GDM1 (cell line): ENCODE measurements at places on chromosomes 13 and 19.

DNA sequence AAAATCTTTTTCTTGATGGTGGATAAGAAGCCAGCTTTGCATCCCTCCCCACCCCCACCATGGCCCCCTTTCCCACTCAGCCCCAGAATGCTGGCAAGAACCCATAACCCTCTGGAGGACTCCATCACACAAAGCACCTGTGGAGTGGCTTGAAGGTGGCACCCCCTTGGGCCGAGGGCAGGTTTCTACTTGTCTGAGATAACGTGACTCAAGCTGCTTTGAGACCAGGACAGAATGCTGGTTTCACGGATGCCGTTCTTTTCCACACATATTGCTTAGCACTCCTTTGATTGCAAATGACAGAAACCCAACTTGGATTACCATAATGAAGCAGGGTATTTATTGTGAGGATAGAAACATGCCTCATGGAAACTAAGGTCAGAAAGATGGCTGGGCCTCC, 82.2 kb downstream of the LACC1 start:
- no peak for DNase-seq

DNA sequence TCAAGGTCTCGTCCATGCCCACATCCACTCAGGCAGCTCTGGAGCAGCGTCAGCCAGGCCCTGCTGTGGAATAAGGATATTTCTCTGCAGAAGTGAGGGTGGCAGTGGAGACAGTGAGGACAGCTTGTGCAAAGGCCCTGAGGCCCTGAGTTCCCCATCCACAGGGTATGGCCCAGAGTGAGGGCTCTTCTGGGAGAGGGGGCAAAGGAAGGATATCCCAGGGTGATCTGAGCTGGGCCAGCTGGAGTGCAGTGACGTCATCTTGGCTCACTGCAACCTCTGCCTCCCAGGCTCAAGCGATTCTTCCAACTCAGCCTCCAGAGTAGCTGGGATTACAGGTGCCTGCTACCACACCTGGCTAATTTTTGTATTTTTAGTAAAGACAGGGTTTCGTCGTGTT, 11.5 kb downstream of the MARK4 start:
- DNase-seq = no peak

GRCh38 chr13:89925107-89925506, 1422.4 kb upstream of the MIR17HG start:
- no peak for DNase-seq

DNA sequence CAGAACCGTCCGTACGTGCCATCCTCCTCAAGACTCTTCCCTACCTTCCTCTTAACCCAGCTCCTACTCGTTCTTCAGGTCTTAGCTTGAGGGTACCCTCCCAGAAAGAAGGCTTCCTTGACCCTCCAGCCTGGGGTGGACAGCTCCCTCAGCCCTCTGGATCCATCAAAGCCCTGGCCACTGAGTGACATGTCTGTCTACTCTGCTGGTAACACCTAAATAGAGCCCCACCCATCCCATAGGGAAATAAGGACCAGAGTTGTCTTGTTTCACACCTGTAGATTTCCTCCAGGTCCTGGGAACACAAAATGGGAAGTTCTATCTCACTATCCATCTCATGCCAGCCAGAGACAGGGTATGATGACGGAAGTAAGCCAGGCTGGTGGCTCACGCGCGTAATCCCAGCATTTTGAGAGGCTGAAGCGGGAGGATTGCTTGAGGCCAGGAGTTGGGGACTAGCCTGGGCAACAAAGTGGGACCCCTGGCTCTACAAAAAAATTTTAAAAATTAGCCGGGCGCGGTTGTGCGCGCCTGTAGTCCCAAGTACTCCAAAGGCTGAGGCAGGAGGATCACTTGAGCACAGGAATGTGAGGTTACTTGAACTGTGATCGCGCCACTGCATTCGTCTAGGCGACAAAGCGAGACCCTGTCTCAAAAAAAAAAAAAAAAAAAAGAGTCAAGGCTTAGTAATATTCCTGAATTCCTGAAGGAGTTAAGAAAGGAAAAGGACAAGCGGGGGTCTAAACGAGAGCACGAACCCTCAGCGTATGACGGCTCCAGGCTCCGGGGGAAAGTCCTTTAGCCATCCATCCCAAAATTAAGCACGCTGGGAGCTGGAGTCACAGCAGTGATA, 566 bp upstream of the CCDC97 start:
- DNase-seq = no peak

DNA sequence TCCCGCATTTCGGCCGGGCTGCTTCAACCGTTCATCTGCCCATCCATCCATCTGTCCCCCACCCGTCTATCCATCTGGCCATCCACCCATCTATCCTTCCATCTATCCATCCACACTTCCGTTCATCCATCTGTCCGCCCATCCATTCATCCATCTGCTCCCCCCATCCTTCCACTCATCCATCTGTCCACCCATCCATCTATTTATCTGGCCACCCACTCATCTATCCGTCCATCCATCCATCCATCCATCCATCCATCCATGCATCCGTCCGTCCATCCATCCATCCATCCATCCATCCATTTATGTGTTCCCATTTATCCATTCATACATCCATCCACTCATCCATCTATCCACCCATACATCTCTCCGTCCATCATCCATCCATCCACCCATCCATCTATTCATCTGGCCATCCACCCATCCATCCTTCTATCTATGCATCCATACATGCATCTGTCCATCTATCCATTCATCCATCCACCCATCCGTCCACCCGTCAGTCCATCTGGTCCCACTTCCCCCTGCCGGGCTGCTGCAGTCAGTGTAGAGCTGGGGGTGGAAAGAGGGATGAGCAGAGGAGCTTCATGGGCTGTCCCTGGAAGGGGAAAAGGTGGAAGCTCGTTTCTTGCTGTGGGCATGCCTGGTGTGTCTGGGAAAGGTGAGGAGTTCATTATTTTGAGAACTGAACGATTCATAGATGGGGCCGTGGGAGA, 722 bp downstream of the HSD11B1L start:
- no peak for DNase-seq

- DNase-seq = no peak
Observed at GRCh38 chr13:107291875-107292274, 723.9 kb upstream of the ARGLU1 start.

- DNase-seq = no peak
Observed at GRCh38 chr19:29952646-29953045, 10.6 kb downstream of the URI1 start.

- DNase-seq = no peak
Observed at GRCh38 chr13:73133531-73133930, 74.7 kb downstream of the KLF5 start.

GRCh38 chr19:56109226-56109625, 11.9 kb downstream of the ZNF787 start:
- DNase-seq = no peak

DNA sequence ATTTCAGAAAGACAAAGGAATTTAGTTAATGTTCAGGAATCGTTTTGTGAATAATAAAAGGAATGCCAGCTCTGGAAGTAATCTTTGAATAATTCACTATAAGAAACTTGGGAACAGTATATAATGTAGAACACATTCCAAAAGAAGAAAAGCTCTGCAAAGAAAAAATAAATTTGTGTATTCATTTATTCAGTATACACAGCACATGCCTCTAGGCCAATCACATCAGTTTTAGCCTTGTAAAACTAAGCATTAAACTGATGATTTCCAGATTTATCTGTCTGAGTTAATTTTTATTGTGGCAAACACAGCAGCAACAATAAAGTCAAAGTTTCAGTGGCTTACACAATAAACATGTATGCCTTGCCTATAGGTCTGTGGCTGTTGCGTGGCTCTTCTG, 5.7 kb upstream of the RXFP2 start:
- no peak for DNase-seq

DNA sequence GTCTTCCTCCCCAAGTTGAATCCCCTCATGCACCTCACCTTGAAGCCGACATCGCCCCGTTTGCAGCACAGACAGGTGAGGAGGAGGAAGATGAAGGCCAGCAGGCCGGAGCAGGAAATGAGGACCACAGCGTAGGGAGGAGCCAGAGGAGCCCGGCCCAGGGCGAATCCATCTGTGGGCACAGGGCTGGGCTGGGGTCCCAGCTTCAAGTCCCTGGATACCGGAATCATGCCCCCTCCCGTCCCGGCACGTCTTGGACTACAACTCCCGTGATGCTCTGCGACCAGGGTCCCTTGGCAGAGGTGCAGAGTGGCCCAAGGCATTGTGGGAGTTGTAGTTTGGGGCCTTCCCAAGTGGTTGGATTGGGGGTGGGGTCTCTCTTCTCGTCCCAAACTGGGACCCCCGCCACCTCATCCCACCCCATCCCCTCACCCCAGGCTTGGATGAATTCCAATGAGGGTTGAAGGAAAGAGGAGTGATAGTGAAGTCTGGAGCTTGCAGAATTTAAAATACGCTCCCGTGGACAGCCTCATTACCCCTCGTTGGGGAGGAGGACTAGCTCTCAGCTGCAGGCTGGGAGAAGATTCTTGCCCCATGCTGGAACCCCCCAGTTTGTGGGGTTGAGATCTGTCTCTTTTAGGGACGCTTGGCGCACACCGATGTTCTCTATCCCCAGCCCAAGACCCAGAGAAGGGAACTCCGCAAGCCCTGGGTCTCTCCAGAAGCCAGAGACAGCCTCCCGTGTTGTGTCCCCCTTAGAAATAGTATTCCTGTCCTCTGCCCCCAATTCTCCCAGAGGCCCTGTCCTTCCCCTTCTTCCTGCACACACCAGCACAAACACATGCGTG, 990 bp downstream of the LMTK3 start:
- DNase-seq = peak; percentile 4

- DNase-seq = no peak
Observed at GRCh38 chr13:103068836-103069235, 2.6 kb upstream of the SLC10A2 start.

- DNase-seq = no peak
Observed at GRCh38 chr19:3454656-3455392, 25.5 kb downstream of the SMIM24 start.

GRCh38 chr19:32873247-32873959, 3.8 kb upstream of the SLC7A9 start:
- DNase-seq = no peak

DNA sequence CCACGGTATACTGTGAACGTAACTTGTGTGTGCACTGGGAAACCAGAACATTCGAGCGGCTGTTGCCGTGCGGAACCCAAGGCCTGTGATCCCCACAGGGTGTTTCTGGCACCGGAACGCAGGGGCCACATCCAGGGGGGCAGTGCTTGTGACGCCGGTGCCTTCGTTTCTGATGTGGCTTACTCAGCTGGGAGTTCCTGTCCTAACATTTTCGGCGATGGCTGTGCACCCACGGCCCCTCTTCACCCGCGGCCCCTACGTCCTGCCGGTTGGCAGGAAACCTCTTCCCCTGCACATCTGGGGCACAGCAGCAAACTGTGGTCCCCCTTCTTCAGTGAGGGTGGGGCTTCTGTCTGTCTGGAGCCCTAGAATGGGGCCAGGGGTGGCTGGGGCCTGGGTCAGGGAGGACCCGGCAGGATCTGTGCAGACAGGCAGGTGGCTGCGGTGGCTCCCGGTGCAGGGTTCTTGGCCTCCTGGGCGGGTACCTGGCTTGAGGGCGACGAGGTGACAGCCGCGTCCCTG, 26.2 kb downstream of the CSNK1G2 start:
- DNase-seq = no peak

DNA sequence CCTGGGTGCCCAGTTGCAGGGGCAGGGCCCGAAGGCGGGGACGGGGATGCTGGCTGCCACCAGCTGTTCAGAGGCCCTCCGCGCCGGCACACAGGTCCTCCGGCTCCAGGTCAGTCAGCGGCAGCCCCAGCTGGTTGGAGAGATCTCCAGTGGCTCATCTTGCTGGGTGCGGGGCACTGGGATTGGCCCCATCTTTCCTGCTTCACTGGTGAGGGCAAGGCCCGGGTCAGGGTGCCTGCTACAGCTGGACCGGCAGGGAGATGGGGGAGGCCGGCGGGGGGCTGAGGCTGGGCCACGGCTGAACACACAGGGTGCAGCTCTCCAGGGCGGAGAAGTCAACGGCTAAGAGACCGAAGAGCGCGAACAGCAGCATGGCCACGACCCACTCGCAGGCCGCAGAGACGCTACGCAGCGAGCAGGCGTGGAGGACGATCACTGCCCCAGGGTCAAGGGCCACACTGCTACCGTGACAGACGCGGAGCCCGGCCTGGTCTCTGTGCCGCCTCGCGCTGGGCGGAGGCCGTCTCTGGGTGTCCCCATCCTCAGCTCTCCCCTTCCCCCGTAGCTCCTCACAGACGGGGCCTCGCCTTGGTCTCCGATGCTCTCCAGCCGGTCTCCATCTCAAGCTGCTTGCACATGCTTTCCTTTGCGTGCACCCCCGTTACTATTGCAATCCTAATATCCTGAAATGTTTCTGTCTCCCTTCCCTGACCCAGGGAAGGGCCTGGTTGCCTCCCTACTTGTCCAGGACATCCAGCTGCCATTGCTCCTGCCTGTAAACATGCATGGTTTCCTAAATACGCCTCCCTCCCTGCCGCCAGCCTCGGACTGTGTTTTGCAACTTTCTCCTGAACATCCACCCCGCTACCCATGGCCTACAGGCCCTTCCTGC, 12.3 kb downstream of the TMEM150B start:
- DNase-seq = no peak

DNA sequence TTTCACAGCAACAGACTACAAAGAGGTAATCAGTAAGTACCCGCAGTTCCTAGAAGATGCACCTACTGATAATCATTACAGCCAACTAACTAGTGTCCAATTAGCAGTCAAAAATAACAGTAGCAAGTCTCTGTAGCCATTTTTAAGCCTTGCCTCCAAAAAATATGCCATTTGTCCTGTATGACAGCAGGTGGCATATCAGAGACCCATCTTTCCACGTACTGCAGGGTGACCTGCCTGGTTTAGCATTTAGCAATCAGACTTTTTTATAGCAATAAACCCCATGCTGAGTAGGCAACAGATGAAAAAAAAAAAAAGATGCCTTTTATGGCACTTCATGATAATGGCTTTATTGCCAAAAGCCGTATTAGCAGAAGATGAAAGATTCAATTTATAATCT, 155.3 kb upstream of the LSM14A start:
- no peak for DNase-seq

GRCh38 chr13:40789275-40790153, at the start of gene SLC25A15:
Gene SLC25A15, plus strand, starts transcription at chr13:40789611. Its CDS starts 3,616 bp downstream, at chr13:40793227.
- DNase-seq = peak; percentile 88

GRCh38 chr13:73717632-73718031, 416.6 kb downstream of the KLF12 start:
- DNase-seq = no peak

DNA sequence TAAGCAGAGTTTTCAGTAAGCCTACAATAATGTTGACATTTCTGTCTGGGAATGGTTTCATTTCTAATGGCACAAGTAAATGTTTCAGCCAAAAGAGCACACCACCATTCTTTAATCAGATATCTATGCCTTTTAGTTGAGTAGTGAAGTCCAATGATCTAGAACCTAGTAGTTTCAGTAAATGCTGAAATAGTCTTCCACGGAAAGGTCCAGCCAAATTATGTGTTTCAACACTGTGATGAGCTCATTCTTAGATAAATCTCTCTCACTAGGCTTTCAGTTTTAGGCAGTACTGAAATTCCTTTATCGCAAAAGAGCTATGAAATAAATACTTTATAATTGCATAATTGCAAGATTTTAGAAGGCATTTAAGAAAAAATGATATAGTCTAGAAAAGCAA, 816.8 kb upstream of the PCDH9 start:
- DNase-seq = no peak

GRCh38 chr13:95955255-95955654, 97.9 kb downstream of the UGGT2 start:
- DNase-seq = no peak

- DNase-seq = no peak
Observed at GRCh38 chr13:93589788-93590187, 363.2 kb downstream of the GPC6 start.
